ENCODE measurements at places on chromosomes 12 and 14.

GRCh38 chr14:104098272-104099095 is 13.0 kb downstream of the ASPG start:
- no peak for DNase-seq

DNA sequence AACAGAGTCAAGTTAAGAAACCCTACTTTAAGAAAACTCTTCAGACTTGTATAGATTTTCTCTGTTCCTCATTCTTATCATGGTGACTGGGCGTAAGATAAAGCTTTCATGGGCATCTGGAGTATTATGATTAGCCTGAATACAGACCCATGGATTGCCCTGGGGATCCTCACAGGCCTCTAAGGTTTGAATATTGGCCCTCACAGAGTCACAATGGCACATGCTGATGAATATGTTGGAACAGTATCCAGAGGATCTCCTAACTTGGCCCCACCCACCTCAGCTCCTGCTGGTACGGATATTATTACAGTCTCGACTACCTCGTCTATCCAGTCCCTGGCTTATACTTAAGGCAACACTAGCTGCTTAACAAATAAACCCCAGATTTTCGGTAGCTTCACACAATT is 8.1 kb downstream of the OSBPL8 start:
- DNase-seq, result no peak

GRCh38 chr14:98685725-98686124 is 586.3 kb downstream of the BCL11B start:
- no peak for DNase-seq

- DNase-seq, result no peak
Observed at GRCh38 chr12:48954841-48955501, 2.3 kb downstream of the ARF3 start.

GRCh38 chr12:115973968-115974724 is 303.3 kb downstream of the MED13L start:
- no peak for DNase-seq

DNA sequence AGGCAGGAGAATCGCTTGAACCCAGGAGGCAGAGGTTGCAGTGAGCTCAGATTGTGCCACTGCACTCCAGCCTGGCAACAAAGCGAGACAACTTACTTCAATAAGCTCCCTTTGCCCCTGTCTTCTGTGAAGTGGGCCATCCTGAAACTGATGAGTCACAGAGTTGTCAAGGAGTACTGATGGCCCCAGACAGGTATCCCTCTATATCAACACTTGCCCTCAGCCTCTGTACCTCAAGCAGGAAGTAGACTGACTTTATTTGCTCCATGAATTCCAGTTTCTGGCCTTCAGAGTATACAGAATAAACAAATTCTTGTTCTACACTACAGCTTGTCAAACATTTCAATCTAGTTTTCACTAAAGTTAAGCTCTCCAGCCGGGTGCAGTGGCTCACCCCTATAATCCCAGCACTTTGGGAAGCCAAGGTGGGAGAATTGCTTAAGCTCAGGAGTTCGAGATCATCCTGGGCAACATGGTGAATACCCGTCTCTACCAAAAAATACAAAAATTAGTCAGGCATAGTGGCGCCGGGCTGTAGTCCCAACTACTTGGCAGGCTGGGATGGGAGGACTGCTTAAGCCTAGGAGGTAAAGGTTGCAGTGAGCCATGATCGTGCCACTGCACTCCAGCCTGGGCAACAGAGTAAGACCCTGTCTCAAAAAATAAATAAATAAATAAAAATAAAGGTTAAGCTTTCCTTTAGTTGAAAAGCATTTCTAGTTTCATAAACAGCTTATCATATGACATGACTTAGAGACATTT is 16.4 kb upstream of the LRP10 start:
- DNase-seq, result no peak

GRCh38 chr12:131994589-131994988 is 44.8 kb downstream of the EP400 start:
- DNase-seq, result no peak

DNA sequence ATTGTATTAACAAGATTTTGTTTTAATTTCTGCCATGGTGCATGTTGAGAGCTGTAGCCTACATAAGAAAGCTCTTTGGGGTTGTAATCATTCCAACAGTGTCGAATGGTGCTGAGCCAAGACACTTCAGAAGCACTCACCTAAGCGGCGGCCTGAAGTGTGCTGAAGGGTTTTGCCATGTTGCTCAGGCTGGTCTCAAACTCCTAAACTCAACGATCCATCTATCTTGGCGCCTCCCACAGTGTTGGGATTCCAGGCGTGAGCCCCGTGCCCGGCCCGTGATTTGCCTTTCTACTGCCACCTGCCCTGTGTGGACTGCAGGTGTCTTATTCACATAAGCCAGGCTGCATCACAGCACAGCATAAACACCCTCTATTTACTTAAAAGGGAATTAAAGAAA is 48.9 kb downstream of the AMN start:
- no peak for DNase-seq
